ENCODE measurements at places on chromosomes 3 and 15. TPM values are rescaled to one million over a fixed set of nuclear protein-coding genes. Genes with fewer than 3 reads are reported as not detected.

INSYN1 gene
- total RNA-seq: not detected

GRCh38 chr3:121835465-121835801, 424 bp downstream of the EAF2 start:
- DNase-seq: no peak

PATL2 gene
- total RNA-seq: 11.1 TPM

IL17RD gene
- total RNA-seq: not detected

GRCh38 chr3:177793451-177793850, 596.2 kb upstream of the TBL1XR1 start:
- DNase-seq: no peak
